ENCODE measurements at places on chromosomes 4 and X. TPM values are rescaled to one million over a fixed set of nuclear protein-coding genes. Genes with fewer than 3 reads are reported as not detected.

DNA sequence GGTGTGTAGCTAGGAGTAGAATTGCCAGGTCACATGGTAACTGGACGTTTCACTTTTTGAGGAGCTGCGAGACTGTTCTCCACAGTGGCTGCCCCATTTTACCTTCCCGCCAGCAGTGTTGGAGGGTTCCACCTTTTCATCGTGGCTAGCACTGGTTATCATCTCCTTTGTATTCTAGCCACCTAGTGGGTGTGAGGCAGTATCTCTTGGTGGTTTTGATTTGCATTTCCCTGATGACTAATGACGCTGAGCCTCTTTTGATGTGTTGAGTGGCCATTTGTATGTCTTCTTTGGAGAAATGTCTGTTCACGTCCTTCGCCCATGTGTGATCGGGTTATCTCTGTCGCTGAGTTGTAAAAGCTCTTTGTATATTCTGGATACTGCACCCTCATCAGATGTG lies 10.6 kb downstream of the ABCD1 start:
- no peak overlapping the region for H3K27ac ChIP-seq
- H3K36me3 ChIP-seq: no peaks in the 10 kb centered on the region
- DNase-seq: no peak
- H3K27me3 ChIP-seq: no peaks in the 10 kb centered on the region
- H3K4me3 ChIP-seq: no peak overlapping the region
- no peaks in the 10 kb centered on the region for H3K4me1 ChIP-seq

GRCh38 chr4:172657081-172657480 lies 511.5 kb upstream of the GALNT7 start:
- H3K4me1 ChIP-seq: no peaks in the 10 kb centered on the region
- no peak for DNase-seq
- H3K36me3 ChIP-seq: no peaks in the 10 kb centered on the region
- H3K27ac ChIP-seq: no peak overlapping the region

ZNF518B gene
- 16.8 TPM for total RNA-seq

SPIN2A gene
- 1.5 TPM for total RNA-seq

GRCh38 chr4:174561560-174561959 lies 39.3 kb upstream of the HPGD start:
- H3K4me3 ChIP-seq: no peak overlapping the region
- DNase-seq: no peak
- H3K27ac ChIP-seq: no peak overlapping the region
- H3K27me3 ChIP-seq: no peaks in the 10 kb centered on the region
